ENCODE measurements at places on chromosomes 16 and 17.

DNA sequence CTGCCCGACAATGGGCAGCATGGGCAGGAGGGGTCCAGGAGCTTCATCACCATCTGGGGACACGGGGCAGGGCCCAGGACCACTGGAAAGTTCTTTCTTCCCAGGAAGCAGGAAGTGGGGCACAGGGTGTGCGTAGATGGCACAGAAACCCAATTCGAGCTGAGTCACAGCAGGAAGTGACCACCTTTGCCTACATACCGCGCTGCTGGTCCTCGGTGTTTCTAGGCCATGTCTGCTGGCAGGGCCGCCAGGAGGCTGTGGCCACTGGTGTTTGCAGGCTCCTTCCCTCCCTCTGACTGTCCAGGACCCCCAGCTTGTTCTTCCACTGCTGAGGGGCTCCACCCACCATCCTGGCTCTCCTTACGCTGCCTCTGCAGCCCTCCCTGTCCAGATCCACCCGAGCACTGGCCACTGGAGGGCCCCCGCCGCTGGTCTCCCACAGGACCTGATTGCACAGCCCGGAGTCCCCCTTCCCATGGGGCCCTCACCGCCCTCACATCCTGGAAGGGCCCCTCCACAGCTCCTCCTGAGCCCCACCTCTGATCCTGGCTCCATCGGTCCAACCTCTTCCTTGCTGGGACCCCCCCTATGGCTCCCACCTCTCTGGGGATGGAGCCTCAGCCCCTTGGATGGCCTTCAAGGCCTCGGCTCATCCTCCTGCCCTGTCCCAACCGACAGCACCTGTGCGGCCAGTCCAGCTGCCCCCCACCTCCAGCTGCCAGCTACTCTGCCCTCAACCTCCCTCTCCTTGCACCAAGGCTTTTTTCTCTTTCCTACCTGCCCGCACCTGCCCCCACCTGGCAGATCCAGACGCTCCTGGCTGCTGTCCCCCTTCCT, 14.5 kb upstream of the RASD1 start:
- DNase-seq = no peak

- DNase-seq = no peak
These were observed 699 bp upstream of the MAP1LC3B start for GRCh38 chr16:87391324-87391949.

DNA sequence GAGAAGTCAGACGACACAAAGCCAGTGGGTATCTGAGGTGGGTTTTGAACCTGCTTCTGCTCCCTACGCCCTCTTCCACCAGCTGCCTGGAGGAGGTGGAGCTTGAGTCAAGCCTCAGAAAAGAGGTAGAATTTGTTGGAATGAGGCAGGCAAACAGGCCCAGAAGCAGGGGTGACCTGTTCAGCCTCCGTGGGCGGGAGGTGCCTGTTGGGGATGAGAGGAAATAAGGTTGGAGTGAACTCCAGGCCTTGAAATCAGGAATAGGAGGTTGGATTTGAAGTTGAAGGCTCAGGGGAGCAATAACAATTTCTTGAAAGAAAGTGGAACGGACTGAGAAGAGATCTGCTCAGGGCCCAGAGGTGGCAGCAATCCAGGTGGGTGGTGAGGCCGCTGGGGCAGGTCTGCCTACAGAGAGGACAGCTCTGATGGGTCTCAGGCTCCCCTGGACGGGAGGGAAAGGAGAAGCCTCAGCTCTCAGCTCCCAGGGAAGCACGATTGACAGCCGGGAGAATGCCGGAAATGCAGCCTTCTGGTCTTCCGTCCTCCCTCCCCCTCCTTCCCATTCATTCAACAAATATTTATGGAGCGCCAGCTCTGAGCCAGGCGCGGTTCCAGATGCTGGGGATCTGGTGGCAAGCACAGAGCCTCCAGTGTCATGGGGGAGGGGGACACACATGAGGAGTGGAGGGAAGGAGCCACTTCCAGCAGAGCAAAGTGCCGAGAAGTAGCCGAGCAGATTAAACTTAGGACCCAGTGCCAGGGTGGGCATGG, 61.9 kb upstream of the CIBAR2 start:
- DNase-seq = no peak

DNA sequence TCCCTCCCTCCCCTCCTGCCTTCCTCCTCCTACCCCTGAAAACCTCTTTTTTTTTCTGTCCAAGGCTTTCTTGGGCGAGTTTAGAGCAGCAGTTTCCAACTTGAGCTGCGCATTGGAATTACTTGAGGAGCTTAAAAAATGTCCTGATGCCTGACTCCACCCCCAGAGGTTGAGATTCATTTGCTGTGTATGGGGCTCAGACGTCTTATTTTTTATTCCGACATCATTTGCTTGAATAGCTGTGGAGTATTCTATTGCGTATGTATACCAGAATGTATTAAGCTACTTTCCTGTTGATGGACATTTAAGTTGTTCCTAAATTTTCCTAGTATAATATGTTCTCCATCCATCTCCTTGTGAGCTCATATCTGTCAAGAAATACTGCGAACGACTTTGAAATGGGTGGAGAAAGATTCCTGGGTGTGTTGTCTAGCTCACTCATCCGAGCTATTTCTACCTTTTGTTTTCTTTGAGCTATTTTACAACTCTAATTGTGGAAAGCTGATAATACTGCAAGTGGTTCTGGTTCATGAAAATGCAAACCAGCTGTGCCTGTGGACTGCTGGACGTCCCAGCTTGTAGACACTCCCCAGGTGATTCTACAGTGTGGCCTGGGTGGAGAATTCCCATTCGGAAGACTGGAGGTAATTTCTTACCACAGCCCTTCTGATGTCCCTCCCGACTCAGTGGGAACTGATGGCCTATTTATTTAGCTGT, 40.5 kb downstream of the CMIP start:
- DNase-seq = no peak

Data from stimulated activated naive CD8-positive, alpha-beta T cell treated with anti-CD3 and anti-CD28 coated beads, Interleukin-15, Interleukin-2, amounts not matched to agents 100 U/mL and 50 U/mL, for 24 hours (primary cell).